ENCODE measurements at places on chromosomes 2 and 18.

DNA sequence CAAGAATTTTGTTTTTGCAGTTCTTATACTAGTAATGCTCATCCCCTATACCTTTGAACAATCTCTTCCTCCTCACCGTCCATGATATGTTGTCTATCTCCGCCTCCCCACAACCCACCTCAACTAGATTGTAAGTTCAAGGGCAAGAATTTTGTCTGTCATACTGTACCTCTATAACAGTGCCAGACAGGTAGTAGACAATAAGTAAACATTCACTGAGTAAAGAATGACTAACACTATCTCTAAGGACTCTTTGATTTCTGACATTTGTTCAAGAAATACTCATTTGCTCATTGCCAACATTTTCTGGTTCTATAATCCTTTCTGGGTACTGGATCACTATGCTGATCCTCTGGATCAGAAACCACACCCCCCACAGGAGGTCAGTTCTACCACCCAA is 82.4 kb downstream of the EXOC6B start:
- no peak for DNase-seq

DNA sequence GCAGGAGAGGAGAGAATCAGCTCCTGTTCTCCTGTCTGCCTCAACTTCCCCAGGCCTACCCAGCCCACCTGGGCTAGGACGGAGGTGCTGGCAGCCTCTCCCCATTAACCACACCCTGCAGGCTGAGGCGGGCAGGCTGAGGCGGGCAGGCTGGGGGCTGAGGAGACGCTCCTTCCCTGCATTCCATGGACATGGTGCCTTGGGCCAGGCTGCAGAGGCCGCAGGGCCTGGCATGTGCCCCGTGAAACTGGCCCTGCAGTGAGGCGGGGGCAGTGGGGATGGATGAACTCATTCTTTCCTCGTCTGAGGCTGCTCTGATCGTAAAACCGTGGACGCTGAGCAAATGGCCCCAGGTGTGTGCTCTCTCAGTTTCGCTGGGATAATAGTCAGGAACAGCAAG is 84.7 kb upstream of the LAPTM4A start:
- DNase-seq, result no peak

DNA sequence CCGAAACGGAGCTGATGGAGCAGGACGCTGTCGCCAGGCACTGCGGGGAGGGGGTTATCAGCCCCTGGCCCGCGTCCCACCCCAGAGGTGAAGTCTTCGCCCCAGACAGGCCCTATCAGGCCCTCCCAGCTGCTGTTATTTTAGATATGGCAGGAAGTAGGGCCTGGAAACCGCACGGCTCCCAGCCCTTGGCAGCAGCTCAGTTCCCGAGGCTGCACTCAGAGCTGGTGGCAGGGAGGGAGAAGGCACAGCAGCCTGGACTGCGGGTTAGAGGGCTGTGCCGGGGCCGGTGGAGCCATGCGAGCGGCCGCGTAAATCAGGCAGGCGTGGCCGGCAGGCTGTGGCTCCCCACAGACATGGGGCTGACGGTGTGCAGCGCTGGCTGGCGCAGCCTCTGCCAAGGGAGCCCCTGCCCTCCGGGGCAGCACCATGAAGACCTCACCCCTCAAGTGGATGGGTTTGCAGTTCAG is 111.4 kb downstream of the NFATC1 start:
- DNase-seq, result no peak

DNA sequence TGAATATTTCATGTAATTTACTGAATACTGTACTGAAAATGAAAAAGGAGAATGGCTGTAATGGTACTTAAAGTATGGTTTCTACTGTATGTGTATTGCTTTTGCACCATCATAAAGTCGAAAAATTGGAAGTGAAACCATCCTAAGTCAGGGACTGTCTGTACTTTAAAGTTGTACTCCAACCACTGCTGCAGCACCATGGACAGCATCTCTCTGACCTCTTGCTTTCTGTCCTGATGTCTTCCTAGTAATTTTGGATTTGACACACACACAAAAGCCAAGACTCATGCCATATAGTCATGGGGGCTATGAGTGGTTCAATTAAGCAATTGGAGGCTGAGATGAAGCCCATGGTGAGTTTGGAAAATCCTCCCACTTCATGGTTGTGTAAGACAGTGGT is 256.3 kb upstream of the PKDCC start:
- peak; percentile 7 for DNase-seq

DNA sequence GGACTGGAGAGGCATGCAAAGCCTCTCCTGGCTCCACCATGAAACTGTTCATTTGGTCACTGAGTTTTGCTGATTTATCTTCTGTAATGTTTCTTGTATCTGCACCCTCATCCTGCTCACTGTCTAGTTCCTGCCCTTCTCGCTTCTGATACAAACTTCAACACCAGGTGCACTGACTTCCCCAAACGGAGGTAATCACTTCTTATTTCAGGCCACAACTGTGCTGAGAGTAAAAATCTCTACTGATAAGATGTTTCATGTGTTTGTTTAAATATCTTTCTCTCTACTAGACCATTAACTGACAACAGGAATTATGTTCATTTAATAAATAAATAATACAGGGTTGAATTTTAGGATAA is 10.9 kb upstream of the NT5C1B start:
- no peak for DNase-seq

DNA sequence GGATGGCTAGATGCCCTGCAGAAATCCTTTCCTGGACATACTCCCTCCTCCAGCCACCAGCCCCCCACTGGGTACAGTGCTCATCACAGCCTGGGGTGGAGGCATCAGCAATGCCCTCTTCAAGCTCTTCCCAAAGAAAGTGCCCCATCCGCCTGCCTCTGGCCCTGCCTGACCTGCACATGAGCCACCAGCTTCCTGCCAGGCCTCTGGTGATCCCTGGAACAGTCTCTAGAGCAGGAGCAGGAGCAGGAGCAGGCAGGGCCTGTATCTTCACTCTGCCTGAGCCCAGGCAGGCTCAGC is 54.1 kb upstream of the CAB39 start:
- DNase-seq, result no peak

GRCh38 chr2:102604769-102605168 is 14.6 kb upstream of the SLC9A2 start:
- no peak for DNase-seq

DNA sequence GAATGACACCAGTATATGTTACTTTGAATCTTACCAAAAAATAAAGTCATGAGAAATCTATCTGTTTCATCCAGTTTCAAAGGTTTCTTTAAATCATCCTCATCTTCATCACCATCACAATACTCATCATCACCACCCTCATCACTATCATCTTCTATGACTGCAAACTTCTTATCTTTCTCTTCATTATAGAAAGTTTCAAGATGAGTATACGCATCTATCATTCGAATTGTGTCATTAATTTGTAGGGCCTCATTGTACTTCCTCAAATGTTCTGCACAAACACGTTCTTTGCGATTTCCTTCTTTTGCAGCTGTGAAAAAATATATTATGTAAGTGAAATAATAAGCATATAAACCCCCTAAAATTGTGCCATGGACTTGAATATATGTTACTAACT is 34.1 kb upstream of the FAP start:
- DNase-seq, result no peak

DNA sequence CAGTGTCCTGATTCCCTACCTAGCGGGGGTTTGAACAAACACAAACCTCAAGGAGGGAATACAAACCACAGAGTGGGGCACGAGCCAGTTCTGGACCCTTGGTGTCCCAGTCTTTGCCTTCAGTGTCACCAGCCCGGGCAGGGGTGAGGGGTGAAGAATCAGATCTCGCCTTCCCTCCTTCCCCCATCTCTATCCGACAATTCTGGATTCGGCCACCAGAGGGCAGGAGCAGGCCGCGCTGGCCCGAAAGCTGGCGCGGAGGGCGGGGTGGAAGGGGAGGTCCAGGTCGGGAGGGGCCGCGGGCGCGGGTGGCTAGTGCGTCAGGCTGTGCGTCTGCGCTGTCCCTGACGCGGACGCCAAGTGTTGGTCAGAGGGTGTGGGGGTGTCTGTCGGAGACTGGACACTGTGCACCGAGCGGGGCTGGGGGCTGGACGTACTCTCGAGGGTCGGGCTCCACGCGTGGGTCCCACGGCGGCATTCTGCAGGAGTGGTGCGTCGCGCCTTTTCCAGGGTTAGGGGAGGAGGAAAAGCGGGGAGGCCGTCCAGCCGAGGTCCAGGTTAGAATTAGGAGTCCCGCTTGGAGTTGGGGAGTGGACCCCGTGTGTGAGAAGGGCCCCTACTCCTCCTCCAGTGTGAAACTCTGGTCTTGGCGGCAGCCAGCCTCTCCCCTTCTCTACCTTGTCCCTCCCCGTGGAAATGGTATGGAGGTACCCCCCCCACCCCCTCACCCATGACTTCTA is 2.9 kb upstream of the CRYBA2 start:
- DNase-seq, result peak; percentile 41

GRCh38 chr2:28828382-28828781 is 17.7 kb downstream of the SPDYA start:
- DNase-seq, result no peak

- no peak for DNase-seq
Measured at GRCh38 chr2:1514391-1515072, 101.3 kb downstream of the TPO start.

- DNase-seq, result no peak
Measured at GRCh38 chr2:206379886-206380285, 63.4 kb upstream of the ADAM23 start.

DNA sequence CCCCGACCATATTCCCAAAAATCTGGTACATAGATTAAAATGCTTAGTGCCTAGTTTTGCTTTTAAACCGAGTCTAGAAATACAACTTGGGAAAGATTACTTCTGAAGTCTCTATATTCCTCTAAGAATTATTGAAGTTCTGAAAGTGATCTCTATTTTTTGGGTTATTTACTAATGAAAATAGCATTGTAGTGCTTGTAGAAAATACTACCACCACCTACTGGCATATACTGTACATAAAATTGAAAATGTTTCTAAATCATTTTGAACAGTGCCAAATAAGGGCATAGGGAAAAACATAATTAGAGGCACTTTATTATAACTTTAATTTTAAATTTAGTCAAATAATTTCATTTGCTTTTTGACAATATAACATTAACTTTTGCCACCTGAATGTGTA is 1399.6 kb upstream of the ZEB2 start:
- DNase-seq, result no peak

DNA sequence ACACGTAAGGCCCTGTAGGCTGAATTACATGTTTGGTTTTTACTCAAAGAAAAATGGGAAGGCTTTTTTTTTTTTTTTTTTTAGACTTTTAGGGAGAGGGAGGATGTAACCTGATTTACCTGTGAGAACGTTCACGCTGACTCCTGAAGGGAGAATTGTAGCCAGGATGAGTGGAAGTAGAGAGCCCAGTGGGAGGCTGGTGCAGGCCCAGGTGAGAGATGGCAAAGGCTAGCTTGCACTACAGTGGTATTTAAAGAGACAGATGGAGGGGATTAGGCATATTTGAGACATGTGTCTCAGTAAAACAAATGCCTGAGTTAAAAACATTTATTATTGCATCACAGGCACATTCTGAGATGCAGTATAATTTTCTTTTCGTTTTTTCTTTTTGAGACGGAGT is 107.9 kb downstream of the CCDC85A start:
- DNase-seq, result no peak

DNA sequence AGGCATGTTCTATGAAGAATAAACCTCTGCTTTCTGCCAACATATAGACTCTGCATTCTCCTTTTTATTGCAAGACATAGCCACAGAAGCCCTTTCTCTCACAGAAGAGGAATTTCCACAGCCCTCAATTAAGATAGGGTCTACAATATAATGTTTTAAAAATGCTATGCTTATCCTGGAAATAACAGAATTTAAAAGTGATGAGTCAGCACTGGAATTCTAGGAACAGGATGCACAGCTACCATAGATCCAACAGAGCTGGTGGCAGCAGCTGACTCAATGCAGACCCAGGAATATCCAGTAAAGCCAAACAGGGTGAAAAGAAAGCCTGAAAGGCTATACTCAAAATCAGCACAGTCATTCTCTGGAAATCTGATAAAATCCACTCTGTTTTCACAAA is 866.9 kb downstream of the TRIB2 start:
- DNase-seq, result peak; percentile 1

GRCh38 chr18:14978962-14979535 is 231.1 kb downstream of the ANKRD30B start:
- DNase-seq, result no peak

DNA sequence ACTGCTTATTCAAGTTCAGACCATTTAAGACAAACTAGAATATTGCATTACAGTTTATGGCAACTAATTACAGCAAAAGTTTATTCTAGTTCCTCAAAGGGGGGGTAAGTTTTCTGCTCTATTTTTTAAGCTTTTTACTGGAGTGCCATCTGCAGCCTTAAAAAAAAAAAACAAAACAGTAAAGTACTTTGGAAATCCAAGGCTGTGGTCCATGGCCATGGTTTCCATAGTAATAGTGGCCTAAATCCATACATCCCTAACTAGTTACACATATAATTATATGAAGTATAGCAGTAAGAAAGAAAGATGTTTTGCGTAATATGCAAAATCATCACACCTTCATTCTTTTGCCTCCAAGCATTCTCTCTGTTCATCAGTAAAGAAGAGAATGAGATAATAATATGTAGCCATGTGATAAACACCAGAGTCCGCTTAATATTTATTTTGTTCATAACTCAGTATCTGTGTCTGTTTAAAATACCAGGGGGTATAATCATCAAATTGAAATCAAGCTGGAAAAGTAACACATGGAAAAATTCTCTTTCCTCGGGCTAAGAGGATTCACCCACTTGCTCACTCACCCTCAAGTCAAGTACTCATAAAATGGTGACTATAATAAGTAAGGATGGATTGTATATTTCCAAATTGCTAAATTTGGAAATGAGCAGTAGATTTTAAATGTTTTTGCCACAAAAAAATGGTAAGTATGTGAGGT is 301.1 kb upstream of the RND3 start:
- DNase-seq, result no peak

DNA sequence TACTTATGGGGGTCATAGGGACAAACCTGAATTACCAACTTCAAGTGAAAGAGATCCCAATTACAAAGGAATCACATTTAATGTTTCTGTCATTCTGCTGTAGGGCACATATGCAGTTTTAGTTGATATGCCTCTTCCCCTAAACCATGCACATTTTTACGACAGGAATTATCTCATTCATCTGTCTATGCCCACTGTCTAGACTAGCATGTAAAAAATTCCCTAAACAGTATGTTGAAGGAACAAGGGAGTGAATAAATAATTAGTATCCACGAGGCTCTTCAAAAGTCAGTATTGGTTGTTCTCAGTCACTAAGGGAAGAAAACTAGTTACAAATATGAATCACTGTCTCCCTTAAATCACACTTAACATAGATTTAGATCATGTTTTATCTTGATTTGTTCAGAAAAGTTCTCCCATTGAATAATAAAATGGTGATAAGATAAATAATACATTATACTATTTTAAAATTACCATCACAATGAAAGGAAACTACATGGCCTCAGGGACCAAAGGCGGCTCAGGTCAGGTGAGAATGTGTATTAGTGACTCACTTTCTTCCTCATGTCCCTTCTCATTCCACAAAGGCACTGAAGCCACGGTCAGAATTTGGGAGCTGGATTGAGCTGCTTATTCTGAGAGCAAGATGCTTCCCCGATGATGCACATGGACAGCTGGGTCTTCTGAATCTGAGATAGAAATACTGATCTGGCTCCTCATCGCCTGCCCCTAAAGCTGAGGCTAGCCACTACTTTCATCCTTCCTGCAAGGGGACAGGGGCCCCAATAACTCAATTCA is 29.1 kb downstream of the DYM start:
- DNase-seq, result no peak
